ENCODE measurements at places on chromosomes 7 and 10. TPM values are rescaled to one million over a fixed set of nuclear protein-coding genes. Genes with fewer than 3 reads are reported as not detected.

The SLC18A2 gene
- 0.55 TPM for total RNA-seq

The WNT2 gene
- total RNA-seq = 2.8 TPM

The FKBP6 gene
- not detected for total RNA-seq

The HTR7 gene
- 0.68 TPM for total RNA-seq

The STRIP2 gene
- 0.71 TPM for total RNA-seq

The NEURL1 gene
- total RNA-seq = 0.41 TPM

The SNCG gene
- 51.4 TPM for total RNA-seq

The SRRM3 gene
- 1.6 TPM for total RNA-seq

The CYP2W1 gene
- not detected for total RNA-seq

The TAS2R5 gene
- total RNA-seq = 1.8 TPM

The IQUB gene
- total RNA-seq = 0.27 TPM

The FAM131B gene
- total RNA-seq = 6.4 TPM

Data from sigmoid colon (tissue), 7 donors.